ENCODE measurements at places on chromosomes 4 and X. TPM values are rescaled to one million over a fixed set of nuclear protein-coding genes. Genes with fewer than 3 reads are reported as not detected.

Gene STPG2
- total RNA-seq: not detected

Gene SLC34A2
- total RNA-seq: not detected

Gene HS3ST1
- 2.0 TPM for total RNA-seq

Gene NMU
- total RNA-seq: not detected

Gene SPATA4
- total RNA-seq: not detected

Gene SEC24D
- total RNA-seq: 60.0 TPM

Gene ADH7
- not detected for total RNA-seq

Gene PRICKLE3
- 26.9 TPM for total RNA-seq

Gene SLC16A2
- total RNA-seq: 1.1 TPM

Gene CHRDL1
- not detected for total RNA-seq

Gene S100P
- total RNA-seq: 3.4 TPM

Gene FAM9B
- 0.87 TPM for total RNA-seq

All from activated T-helper 2 cell treated with anti-CD3 and anti-CD28 coated beads, Interferon-gamma antibody, Interleukin-2, Interleukin-4, amounts not matched to agents 10 μg/mL and 5 μg/mL and 100 μg/mL, durations not matched to agents 14 hours and 24 hours and 36 hours (primary cell).